ENCODE measurements at places on chromosomes 1 and 21.

GRCh38 chr1:205533748-205534443, 29.4 kb downstream of the CDK18 start:
- DNase-seq, result no peak

GRCh38 chr1:11967028-11967547, 13.2 kb upstream of the MFN2 start:
- DNase-seq, result no peak

DNA sequence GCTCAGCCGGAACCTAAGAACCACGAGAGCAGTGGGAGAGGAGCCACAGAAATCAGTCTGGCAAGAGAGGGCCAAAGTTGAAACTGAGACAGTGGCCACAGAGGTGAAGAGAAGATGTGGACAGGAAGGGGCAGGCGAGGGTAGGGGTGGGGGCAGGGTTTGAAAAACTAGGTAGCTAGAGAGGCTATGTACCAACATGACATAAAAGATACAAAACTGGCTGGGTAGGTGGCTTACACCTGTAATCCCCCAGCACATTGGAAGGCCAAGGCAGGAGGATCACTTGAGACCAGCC, 28.4 kb upstream of the TIAM1 start:
- no peak for DNase-seq

DNA sequence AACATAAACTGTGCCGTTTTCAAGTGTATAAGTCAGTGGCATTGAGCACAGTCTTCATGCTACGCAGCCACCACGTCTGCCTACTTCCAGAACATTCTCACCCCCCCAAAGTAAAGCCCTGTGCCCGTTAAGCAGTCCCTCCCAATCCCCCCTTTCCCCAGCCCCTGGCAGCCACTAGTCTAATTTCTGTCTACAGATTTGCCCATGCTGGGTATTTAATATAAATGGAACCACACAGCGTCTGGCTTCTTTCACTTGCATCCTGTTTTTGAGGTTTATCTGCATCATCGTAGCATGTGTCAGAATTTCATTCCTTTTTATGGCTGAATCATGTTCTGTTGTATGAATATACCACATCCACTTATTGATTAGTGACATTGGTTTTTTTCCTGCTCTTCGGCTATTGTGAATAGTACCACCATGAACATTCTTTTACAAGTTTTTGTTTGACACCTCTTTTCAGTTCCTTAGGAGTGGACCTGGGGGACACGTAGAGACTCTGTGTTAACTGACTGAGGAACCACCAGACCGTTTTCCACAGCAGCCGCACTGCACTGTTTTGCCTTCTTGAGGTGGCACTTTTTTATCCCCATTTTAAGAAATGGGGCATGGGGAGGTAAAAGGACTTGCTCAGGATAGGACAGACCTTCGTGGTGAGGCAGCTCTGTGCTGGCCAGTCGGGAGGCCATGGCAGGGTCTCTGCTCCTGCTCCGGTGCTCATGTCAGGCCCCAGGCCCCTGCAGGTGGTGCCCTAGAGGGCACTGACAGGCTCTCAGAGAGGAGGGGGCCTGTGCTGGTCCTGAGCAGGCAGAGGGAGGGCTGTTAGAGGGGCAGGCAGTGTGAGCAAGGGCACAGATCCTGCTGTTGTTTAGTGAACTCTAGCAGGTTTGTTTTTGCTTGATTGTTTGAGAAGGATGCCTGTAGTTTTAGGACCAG, 123.8 kb downstream of the PCBP3 start:
- DNase-seq, result peak; percentile 19

DNA sequence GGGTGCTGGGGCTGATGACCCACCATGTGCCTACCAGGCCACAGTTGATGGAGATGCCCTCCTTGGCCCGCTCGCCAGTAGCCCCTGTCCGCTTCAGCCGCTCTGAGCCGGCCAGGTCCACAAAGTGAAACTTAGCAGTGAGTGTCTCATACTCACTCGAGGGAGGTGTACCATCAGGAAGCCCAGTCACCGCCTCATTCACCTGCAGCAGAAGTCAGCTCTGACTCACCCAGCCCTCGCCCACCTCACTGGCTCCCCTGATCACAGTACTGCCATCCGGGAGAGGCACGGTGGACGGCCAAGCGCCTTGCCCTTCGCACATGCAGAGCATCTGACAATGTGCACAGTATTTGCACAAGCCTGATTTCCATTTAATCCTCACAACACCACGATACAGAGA, 18.8 kb downstream of the KIF21B start:
- no peak for DNase-seq

DNA sequence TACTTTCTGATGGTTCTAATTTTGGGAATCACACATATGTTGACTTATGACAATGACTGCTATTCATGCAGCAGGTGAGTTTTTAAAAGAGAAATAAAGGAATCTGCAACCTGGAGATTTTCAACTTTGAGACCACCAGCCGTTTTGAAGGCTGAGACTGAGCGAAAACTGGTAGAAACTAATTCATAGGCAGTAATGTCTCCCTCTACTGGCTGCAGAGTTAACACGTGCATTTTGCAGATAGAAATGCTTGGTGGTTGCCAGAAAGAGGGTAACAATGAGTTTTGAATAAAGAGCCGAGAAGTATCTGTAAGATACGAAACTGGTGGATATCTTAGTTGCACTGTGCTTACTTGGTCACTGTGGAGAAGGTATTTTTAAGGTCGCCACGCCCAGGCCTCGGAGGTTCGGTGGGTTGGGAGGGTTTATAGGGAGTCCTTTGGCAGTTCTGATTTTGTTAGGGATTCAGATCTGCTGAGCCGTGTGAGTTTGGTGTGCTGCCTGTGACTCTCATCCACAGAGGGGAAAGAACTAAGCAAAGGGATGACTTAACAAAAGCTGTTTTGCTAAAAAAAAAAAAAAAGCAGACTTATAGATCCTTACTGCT, 83.0 kb downstream of the RYR2 start:
- no peak for DNase-seq

- DNase-seq, result no peak
These were observed 11.0 kb downstream of the CD2 start for GRCh38 chr1:116764906-116765862.

DNA sequence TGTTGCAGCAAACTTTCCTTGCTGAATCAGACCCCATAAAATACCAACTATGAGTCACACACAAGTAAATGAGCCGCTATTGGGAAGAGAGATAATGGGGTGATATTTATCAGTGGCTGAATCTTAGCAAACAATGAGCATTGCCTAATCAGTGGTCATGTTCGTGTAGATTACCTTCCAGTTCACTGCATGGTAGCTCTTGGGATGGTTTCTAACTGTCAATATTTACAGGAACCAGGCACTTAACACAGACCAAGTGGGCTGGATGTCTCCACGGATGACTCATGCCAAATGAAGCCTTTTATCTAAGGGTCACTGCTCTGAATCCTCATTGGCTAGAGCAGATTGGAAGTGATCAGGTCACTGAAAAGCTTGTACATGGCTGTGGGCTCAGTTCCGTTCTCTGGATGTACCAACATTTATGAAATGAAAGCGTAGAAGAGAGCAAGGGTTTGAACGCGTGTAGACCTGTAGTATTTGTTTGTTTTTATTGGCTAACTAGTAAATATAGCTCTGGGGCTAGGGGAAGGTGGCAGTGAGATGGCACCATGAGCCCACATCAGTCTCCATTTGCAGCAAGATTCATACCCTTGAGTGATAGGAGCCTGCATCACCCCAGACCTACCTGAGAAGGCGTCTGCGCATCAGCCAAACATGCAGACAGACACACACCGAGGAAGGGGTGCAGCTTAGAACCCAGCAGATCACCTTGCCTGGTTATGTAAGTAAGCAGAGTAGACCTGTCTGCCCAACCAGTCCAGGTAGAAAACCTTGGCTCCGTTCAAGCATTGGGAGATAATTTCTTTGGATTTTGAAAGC, 153.3 kb downstream of the TOMM20 start:
- DNase-seq, result no peak

DNA sequence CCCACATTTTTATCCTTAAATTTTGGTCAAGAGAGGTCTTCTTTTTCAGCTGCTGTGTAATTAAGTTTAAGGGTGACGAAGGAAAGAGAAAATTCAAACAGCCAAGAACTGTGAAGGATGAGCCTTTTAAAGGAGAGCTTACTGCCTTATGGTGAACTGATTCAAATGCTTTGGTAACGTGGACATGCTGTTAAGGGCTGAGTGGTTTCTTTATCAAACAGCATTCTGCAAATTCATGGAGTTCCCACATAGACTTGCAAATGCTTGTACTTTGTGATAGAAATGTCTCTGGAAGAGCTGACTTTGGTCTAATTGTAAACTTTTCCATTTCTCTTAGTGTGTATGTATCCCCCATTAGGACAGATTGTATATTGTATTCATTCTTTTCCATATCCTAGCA, 93.8 kb downstream of the CHD1L start:
- no peak for DNase-seq

DNA sequence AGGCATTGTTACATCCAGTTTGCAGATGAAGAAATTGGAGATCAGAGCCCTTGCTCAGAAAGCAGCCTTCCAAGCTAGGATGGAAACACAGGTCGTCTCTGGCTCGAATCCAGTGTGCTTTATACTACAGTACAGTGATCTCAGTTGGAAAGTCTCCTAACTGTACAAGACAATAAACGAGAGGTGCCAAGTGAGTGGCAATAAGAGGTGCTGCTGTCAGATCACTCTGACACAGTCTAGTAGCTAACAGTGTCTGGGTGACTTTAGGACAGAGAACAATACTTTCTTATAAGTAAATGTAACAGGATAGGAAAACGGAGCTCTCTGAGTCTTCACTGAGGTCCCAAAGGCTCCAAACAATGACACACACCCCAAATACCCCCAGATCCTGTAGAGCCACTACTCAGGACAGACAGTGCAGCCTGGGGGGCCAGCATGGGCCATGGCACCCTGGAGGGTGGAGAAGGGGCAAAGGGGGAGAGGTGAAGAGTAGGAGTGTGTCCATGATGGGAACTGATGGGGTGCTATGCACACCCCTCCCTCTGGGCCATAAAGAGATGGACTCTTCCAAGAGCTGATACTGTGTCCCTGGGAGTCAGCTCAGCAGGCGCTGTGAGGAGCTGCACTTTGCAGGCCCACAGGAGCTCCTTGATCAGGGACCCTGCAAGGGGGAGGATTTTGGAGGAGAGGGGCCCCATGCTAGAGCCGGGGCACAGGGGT, 3.3 kb downstream of the SH3BGR start:
- no peak for DNase-seq

DNA sequence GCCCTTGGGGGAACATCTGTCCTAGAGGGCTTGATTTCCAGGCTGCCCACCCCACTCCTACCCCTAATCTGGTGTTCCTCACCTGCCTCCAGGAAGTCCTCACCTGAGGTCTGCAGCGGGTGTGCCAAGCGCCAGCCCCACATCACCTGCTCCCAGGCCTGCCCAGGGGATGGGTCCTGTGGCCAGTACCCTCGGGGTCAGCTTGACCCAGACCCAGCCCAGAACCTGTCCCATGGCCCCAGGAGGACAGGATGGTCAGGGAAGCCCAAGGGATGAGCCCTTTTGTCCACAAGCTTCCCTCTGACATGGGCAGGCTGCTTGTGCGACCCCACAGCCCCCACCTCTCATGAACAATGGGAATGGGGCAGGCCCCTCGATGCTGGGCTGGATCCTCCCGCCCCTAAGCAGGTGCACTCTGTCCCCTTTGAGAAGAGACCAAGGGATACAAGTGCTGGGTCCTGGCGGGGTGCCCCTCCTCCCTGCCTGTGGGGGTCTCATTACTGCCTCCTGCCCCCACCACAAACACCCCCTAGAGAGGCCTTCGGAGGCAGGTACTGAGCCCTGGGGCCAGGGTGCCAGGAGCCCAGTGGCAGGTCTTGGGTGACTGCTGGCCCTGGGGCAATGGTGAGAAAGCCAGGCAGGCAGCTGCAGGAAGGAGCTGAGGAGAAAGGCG, 3.2 kb downstream of the MIB2 start:
- DNase-seq, result no peak

DNA sequence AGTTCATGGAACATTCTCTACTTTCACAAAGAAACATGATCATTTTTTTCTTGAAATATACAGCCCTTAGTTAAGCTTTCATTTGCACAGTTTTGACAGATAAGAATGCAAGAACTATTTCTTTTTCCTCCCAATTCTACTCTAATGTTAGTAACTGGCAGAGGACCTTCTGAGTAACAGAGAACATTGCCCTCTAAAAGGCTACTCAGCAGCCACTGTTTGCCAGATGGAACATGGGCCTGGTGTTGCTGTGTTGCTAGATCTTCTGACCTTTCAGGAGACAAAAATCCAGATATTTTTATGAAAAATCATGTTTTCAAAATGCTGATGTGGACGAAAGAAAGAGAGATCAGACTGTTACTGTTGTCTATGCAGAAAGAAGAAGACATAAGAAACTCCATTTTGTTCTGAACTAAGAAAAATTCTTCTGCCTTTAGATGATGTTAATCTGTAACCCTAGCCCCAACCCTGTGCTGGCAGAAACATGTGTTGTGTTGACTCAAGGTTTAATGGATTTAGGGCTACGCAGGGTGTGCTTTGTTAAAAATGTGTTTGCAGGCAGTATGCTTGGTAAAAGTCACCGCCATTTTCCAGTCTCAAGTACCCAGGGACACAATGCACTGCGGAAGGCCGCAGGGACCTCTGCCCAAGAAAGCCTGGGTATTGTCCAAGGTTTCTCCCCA, 2.9 kb upstream of the PRDX6 start:
- no peak for DNase-seq

GRCh38 chr1:67710417-67710816, 25.4 kb downstream of the GADD45A start:
- DNase-seq, result no peak

- DNase-seq, result no peak
These were observed 40.2 kb downstream of the ATP1B1 start for GRCh38 chr1:169146576-169147214.

- DNase-seq, result no peak
These were observed 570.2 kb downstream of the DPYD start for GRCh38 chr1:97350662-97351061.

GRCh38 chr1:226979115-226979516, 39.0 kb downstream of the COQ8A start:
- no peak for DNase-seq

- no peak for DNase-seq
These were observed 121.3 kb downstream of the SEC16B start for GRCh38 chr1:177848577-177848976.

DNA sequence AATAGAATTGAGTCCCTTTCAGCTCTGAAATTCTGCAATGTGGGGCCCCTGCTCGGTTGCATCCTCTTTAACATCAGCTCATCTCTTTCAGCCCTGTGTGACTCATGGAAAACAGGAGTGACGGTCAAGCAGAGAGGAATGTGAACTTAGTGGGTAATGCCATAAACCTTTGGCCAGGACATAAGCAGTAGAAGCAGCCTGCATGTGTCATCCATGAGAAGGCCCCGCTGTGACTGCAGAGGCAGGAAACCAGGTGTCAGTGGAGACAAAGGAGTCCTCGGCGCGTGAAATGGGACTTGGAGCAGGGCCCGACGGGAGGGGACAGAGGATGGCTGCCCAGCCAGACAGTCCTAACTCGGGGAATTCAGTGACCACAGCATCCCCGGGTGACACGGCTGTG, 21.1 kb upstream of the EPHB2 start:
- no peak for DNase-seq

DNA sequence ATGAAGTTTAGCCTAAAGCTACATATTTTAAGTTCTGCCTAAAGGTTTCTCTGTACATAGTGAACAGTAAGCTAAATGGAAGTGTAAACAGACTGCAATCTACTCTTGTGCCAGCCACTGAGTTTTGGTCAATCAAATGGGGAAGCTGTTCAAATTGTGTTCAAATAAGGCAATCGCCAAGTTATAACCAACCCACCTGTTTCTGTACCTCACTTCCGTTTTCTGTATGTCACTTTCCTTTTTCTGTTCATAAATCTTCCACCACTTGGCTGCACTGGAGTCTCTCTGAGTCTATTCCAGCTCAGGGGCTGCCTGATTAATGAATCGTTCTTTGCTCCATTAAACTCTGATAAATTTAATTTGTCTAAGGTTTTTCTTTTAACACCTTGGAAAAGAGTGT, 10.8 kb upstream of the THEM4 start:
- DNase-seq, result no peak

- DNase-seq, result no peak
These were observed 2.6 kb downstream of the HYI start for GRCh38 chr1:43451157-43451591.
